ENCODE measurements at places on chromosomes 1 and 21. TPM values are rescaled to one million over a fixed set of nuclear protein-coding genes. Genes with fewer than 3 reads are reported as not detected.

LAMC2 gene
- not detected for polyA plus RNA-seq

- no peak for DNase-seq
These were observed 72.3 kb upstream of the CAPZB start for GRCh38 chr1:19557609-19558051.

DNA sequence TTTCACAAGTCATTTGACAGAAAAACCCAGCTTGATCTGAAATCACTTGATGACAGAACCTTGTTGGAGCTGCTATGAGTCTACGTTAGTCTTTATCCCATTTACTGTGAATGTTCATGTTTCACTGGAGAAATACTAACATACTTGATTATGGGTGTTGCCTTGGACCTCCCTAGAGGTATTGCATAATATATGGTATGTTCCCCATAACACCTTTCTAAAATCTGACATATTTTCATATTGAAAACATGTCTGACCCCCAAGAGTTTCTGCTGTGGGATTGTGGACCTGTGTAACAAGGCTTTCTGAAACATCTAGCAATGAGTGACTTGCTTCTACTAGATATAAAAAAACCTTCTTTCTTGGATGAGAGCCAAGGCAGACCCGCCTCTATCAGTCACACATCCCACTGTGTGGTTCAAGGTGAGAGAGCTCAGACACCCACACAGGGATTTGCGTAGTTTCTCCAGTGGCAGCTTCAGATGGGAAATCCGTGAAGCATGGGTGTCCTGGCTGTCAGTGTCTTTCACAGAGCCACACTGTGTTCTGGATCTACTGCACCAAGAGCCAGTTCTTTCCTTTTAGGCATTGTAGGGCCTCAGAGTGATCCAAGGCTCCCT, 4.6 kb downstream of the NENF start:
- DNase-seq: no peak

RHD gene
- polyA plus RNA-seq: 0.11 TPM

GRCh38 chr1:42753070-42753469, 13.0 kb upstream of the CLDN19 start:
- no peak for DNase-seq

CYP4X1 gene
- not detected for polyA plus RNA-seq

LDLRAP1 gene
- polyA plus RNA-seq: 877 TPM

C1orf50 gene
- polyA plus RNA-seq: 3.1 TPM
